ENCODE measurements at places on chromosomes 11 and 22. TPM values are rescaled to one million over a fixed set of nuclear protein-coding genes. Genes with fewer than 3 reads are reported as not detected.

GRCh38 chr11:43573233-43573632 lies 107.3 kb upstream of the HSD17B12 start:
- peak; percentile 26 for DNase-seq

Gene C1QTNF5
- 72.1 TPM for total RNA-seq

DNA sequence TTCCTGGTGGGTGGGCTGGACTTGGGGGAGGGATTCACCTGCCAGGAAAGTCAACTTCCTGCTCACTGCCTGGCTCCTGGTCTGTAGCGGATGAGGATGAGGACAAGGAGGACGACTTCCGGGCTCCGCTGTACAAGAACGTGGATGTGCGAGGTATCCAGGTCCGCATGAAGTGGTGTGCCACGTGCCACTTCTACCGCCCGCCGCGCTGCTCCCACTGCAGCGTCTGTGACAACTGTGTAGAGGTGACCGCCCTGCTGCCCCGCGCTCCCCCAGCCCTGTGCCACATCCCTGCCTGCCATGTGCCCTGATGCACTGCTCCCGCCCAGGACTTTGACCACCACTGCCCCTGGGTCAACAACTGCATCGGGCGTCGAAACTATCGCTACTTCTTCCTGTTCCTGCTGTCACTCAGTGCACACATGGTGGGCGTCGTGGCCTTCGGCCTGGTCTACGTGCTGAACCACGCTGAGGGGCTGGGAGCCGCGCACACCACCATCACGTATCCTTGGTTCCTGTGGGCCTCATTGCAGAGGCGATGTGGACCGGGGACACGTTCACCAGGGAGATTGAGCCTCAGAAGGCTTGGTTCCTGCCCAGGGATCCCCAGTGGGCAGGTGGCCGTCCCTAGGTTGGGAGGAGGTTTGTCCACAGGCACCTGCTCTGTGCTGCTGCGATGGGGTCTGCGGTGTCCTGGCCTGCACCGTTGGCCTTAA lies 7.9 kb downstream of the ZDHHC8 start:
- DNase-seq = no peak

DNA sequence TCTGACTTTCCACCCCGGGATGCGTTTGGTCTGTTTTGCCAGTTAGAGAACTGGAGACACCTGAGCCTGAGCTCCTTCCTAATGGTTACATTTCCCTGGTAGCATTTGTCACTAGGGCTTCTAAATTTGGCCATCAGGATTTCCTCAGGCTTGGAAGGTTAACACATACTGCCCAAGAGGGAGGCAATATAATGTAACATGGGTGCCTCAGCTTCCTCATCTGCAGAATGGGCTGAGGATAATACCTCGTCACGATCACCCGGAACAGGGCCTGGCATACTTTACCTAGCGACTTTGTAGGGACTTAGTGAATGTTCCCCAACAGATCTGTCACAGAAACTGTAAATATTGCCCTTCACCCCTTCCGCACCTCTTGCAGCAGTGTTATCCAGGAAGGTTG lies 11.3 kb downstream of the IL17RA start:
- DNase-seq = no peak

DNA sequence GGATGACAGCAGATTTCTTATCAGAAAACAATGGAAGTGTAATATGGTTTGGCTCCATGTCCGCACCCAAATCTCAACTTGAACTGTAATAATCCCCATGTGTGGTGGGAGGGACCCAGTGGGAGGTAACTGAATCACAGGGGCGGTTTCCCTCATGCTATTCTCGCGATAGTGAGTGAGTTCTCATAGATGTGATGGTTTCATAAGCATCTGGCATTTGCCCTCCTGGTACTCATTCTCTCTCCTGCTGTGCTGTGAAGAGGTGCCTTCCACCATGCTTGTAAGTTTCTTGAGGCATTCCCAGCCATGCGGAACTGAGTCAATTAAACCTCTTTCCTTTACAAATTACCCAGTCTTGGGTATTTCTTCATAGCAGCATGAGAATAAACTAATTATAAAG lies 81.0 kb upstream of the SCUBE2 start:
- DNase-seq = no peak

DNA sequence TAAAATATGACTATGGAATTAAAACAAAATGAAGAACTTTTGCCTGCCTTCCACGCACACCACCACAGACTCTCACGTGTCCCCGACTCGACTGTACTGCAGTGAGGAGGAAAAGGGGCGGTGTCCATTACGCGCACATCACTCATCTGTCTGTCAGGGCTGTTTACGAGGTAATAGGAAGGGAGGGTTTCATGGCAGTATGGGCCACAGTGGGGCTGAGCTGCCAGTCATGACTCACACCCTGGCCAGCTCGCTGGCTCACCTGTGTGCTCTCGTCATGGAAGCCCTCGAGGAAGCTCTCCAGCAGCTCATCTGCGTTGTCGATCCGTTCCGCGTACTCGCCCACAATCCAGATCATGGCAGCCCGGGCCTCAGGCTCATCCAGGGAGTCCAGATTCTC lies 33.5 kb upstream of the RASL10A start:
- DNase-seq = no peak

Gene CYP2D6
- not detected for total RNA-seq

DNA sequence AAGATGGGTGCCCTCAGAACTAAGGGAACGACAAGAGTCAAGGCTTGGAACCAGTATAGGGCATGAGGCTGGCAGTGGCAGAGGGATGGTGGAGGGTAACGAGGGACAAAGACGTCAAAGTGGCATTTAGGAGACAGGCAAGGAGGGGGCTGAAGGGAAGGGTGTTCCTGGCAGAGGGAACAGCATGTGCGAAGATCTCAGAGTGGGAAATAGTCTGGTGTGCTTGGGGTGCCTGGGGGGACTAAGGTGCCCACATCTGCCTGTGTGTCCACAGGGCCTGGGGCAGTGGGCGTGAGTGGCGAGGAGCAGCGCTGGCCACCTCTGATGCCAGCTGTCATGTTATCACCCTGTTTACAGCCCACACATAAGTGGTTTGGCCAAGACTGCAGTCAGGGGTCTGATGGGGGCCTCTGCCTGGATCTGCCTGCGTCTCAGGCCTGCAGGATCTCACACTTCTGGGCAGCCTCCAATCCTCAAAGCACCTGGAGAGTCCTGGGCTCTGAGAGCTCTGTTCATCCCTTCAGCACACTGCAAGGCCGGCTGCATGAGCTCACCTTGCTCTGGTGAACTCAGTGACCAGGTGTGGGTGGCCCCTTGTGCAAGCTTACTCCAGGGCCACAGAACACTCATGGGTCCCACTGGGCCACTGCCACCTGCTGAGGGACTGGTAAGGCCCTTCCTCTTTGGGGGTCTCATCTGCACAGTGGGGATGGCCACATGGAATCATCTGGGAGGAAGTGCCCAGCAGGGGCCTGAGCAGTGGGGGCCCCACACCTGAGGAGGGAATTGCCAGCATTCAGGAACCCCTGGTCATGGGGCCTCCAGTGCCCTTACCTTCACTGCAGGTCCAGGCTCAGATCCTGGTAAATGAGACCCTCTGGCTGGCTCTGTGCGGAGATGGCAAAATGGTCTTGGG lies 89.7 kb upstream of the SHISAL1 start:
- DNase-seq = no peak

DNA sequence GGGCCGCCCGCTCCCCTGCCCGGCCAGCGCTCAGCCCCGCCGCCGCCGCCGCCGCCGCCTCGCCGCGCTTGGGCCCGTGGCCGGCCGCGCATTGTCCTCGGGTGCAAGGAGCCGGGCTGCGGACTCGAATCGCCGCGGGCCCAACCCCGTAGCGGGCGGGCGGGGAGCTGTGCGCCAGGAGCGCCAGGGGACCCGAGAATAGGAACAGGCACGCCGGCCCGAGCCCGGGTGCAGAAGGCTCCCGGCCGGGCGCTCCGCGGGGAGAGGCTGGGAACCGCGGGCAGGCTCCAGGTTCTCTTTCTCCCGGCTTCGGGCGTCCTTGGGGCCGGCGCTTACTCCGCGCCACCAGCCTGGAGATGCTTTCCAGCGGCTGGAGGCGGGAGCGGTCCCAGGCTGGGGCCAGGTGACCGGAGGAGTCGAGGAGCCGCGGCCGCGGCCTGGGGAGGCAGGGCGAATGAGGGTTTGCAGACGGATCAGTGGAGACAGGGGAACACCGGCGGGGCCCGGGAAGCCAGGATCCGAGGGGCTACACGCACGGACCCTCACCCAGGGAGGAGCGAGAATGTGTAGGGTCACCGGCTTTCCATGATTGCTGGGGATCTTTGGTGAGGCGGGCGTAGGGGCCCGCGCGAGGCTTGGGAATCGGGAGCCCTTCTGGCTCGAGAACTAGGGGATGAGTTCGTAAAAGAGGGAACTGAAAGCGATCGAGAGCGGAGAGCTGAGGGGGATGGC lies 726 bp downstream of the PKNOX2 start:
- peak; percentile 40 for DNase-seq

Gene NPAS4
- not detected for total RNA-seq

Gene CCDC73
- not detected for total RNA-seq

DNA sequence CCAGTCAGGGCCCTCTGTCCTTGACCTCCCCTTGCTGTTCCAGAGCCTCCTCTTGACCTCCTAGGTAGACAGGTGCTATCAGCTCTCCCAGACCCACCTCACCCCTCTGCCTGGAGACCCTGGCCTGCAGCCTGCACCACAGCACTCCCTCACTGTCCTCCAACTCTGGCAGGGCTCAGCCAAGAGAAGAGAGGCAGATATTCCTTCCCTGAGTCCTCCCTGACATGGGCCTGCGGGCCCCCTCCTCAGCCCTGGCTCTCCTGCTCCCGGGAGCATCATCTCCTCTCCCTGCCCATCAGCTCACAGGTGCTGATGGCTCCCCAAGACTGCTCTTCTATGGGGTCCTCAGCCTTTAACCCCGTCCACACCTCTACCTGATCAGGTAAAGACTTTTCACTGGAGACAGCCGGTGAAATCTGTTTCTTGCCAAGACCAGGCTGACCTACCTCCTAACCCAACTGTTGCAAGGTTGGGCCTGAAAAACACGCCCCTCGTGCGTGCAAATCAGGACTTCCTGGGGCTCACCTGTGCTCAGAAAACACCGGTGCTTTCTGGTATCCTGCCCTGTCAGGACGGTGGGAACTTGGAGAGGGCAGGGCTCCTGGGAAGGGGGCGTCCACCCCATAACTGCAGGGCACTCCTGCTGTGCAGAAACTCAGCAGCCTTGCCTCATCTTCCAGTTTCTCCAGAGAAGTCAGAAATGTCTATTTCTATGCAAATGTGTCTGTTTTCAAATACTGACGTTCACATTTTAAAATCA lies 160.7 kb downstream of the SHANK2 start:
- DNase-seq = no peak

Gene PATE2
- total RNA-seq = not detected

GRCh38 chr11:110634370-110634769 lies 77.9 kb downstream of the ARHGAP20 start:
- DNase-seq = no peak

- DNase-seq = no peak
Measured at GRCh38 chr11:118064956-118065355, 11.9 kb upstream of the TMPRSS4 start.

Data from myocyte (in vitro differentiated cells).